ENCODE measurements at places on chromosomes 2 and 18.

GRCh38 chr2:236874866-236875481, 210.7 kb upstream of the COPS8 start:
- DNase-seq: no peak

DNA sequence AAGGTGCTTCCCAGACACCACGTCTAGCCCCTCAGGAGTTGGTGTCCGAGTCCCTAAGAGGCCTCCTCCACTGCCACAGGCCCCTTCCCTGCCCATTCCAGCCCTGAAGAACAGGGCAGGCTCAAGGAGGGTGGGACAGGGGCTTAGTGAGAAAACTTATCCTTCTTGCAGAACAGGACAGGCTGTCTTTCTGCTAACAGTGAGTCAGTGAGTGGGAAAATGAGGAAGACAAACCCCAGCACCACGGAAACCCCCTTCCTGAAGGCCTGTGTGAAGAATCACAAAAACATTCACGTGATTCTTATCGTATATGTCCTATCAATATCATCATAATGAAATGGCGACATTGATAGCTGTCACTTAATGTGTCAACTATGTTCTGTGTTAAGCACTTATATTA, 9.8 kb downstream of the FZD7 start:
- DNase-seq: no peak

DNA sequence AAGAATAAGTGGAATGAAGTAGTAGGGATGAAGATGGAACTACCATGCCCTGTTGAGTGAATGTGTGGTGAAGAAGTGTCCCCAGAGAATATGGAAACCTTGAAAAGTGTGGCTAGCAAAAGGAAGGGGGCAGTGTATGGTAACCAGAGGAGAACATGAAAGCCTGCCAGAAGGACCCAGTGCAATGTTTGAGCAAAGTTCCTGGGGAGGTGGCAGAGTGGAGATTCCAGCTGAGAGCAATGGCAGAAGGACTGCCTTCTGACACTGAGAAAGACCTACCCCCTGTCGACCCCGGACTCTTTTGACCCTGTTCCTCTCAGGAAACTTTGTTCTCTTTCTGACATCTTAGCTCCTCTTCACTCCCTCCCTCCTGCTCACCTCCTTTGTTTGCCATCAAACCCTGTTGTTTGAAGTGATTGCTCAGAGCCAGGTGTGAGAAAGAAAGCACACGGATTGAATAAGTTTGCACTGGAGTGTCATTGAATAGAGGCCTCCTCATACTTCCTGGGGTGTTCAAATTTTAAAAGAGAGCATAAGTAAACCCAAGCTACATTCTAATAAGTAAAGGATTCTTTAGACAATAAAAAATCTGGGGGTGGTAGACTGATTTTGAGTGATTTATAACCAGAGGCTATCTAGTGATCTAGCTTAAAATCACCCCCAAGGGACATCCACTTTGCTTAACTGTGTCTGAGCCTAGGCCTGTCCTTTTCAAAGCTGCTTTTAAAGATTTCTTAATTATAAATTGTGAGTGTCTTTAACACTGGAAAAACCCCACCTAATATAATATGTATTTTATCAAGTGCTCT, 57.1 kb downstream of the TRIB2 start:
- DNase-seq: no peak

DNA sequence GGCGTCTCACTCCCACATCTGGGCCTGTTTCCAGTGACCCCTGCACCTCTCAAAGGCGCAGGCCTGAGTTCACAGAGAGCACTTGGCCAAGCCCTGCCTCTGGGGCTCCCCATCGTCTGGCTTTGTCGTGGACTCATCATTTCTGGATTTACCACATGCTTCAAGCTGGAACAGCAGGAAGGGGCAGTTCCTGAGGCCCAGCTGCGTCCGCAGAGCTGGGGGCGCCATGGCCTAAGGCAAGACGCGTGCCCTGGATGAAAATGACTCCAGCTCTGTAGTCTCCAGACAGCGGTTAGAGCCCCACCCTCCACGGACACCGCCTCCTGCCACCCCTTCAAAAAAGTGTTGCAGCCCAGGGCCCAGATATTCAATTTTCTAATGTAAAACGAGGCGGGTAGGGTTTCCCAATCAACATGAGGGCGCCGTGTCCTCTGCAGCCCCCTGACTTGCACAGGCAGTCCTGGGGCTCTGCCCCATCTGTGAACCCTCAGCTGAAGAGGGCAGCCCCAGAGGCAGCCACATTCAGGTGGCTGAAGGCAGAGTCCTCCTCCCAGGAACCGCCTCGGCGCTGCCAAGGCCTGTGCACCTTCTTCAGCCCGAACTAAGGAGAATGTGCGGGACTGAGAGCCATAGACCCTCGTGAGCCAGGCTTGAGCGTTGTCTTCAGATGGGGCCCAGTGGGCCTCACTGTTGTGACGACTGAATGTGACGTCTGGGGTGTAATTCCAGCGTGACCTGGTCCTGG, 85.5 kb downstream of the NFATC1 start:
- no peak for DNase-seq

DNA sequence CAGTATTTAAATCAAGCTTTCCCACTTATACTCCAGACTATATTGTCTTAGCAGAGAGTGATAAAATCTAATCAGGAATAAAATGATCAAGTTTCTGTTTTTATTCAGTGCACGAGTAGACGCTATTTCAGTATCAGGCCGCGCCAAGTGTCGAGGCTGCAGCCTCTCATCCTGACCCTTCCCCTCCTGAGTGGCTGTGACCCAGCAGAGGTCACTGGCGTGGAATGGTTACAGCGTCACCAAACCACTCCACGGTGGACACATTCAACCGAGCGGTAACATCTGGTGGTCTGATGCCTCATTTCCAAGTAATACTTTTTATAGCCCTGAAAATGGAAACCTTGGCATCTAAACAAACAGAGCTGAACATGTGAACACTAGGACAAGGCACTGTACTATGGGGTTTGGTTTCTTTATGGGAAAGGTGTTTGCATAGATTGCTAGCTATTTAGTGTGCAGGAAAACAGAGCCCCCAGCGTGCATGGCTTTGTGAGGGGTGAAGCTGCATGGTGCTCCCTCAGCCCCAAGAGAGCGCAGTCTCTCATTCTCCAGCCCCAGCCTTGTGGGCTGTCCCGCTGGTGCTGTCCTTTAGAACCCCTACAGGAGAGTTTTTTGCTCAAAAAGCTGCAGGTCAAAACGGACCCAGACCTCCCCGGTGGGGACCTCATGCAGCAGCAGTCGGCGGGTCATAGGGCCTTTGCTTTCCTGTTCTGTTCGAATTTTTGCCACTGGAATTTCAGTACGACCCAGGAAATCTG, 28.4 kb downstream of the FAM228A start:
- DNase-seq: no peak

GRCh38 chr18:72107647-72108383, 436.3 kb downstream of the CBLN2 start:
- DNase-seq: no peak

GRCh38 chr2:127783101-127783500, 27.9 kb downstream of the WDR33 start:
- DNase-seq: no peak

GRCh38 chr18:75966431-75966830, 528.6 kb downstream of the ZNF516 start:
- DNase-seq: no peak

GRCh38 chr2:127050803-127051115, 56.2 kb downstream of the BIN1 start:
- no peak for DNase-seq

DNA sequence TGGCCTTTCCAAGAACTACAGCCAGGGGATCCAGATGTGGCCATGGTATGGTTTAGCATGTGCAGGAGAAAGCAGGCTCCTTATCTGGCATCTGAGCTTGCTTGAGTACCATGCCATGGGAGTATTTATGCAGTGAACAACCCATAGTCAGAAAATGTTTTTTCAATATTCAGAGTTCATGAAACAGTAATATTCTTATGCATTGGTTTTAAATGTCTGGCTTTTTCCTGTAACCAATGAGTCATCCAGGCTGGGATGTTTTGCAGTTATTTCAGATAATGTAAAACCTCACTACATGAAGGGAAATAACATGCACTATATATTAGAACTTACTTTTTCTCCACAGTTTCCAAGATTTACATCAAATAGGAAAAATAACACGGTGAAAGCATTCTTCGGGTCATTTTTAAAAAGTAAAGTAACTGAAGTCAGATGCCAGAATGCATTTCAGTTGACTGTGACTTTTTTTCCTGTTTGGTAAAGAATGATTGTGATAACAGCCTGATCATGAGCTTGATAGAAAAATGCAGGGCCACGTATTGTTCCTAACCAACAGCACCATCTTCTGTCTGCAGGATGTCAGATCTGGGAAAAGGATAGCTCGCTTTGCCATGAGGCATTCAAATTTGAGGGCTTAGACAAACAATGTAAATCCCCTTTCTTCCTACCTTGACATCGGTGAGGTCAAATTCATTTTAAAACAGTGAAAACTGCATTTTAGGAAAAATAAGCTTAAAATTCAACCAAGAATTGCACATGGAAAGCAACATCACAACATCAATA, 152.8 kb downstream of the DSC3 start:
- no peak for DNase-seq

DNA sequence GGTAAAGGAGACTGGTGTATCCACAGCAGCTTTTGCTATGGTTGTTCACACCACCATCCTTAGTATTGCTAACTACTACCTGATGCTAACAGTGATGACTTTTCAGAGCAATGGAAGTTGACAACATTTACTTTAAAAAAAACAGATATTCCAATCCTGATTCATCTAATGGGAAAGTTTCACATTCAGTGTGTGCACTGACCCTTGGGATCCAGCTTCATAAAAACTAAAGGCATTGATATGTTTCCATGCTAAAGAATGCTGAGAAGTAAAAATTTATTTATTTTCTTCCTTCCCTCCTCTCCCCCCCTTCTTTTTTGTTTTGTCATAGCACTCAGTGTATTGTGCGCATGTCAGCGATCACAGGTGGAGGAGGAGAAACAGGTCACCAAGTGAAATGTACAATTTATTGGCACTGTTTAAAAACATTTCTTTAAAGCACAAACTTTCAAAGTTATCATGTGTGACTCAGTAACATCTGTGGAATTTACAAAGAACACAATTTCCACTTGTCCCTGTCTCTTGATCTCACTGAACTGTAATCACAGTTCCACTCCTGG, 229.9 kb downstream of the ALK start:
- no peak for DNase-seq

- DNase-seq: no peak
Observed at GRCh38 chr2:68974946-68975665, 670 bp downstream of the GKN1 start.

Measured in AG09319 (cell line).